ENCODE measurements at places on chromosomes 12 and 14. TPM values are rescaled to one million over a fixed set of nuclear protein-coding genes. Genes with fewer than 3 reads are reported as not detected.
A peak's percentile ranks its signal among the peaks of the same experiment; 100 is the strongest.

- DNase-seq: no peak
Observed at GRCh38 chr12:124784871-124785572, 78.6 kb downstream of the SCARB1 start.

DNA sequence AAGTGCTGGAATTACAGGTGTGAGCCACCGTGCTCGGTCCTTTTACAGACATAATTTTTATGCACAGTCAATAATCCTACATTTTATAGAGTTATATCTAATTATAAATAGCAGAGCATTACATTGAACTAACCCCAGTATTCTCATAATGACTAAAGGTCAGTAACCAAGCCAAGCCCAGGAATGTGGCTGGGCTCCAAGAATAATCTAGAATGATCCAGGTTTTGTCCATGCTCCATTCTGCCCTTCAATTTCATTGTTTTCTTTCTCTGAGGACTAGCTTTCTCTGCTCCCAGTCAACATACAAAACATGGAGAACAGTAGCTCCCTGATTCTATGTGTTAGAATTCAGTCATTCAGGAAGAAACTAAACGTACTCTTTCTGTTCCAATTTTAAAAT, 92.1 kb upstream of the KRR1 start:
- DNase-seq: no peak

GRCh38 chr12:89041078-89041477, 311.2 kb downstream of the DUSP6 start:
- DNase-seq: no peak

- no peak for DNase-seq
Observed at GRCh38 chr12:130245251-130245650, 83.0 kb downstream of the FZD10 start.

Gene ALDH2
- 132 TPM for total RNA-seq

- no peak for DNase-seq
Observed at GRCh38 chr12:43113135-43113534, 438.9 kb downstream of the ADAMTS20 start.

DNA sequence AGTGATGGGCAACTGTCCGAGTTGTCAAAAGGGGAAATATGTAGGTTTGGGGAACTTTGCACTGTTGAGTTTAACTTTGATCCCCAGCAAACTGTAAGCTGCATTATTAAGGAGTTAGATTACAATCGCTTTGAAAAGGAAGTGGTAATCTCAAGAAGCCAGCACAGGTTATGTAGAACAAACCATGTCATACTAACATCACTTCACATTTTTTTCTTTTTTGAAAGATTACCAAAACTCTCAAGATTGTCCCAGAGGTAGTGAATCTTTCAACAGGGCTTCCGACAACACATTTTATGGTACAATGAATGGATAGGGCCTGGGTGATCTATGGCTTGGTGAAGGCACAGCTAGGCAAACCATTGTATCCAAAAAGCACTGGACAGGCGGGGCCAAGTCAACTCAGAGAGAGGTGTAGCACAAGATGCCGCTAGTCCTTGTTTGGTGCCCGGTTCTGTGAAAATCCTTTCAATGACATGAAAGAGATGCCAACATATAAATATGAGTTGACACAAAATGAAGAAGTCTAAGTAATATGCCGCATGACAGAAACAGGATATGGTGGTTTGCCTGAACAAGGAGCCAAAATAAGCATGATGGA, 24.3 kb upstream of the PARP11 start:
- no peak for DNase-seq

Gene RILPL2
- total RNA-seq: 5.0 TPM

GRCh38 chr12:77720258-77720657, 110.4 kb upstream of the NAV3 start:
- no peak for DNase-seq

Gene RGS6
- total RNA-seq: 1.6 TPM

Gene ACOT4
- 2.2 TPM for total RNA-seq

Gene RPS26
- total RNA-seq: 2,781 TPM

GRCh38 chr12:53425515-53426150, 2.0 kb downstream of the AMHR2 start:
- no peak for DNase-seq

Gene RAD51AP1
- 2.5 TPM for total RNA-seq

DNA sequence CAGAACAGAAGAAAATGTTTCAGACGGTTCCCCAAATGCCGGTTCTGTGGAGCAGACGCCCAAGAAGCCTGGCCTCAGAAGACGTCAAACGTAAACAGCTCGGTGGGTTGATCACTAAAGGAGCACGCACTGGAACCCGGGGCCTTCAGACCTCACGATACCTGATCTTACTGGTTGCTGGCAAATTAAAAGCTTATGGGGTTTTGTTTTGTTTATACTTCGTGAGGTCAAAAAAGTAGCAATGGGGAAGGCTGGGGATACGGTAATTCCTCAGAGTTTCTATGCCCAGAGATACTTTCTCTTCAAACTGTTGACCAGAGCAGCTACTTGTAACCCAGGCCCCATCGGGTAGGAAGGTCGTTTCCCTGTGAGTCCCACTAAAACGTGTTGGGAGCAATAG, 1.7 kb downstream of the CDKN1B start:
- DNase-seq: no peak

DNA sequence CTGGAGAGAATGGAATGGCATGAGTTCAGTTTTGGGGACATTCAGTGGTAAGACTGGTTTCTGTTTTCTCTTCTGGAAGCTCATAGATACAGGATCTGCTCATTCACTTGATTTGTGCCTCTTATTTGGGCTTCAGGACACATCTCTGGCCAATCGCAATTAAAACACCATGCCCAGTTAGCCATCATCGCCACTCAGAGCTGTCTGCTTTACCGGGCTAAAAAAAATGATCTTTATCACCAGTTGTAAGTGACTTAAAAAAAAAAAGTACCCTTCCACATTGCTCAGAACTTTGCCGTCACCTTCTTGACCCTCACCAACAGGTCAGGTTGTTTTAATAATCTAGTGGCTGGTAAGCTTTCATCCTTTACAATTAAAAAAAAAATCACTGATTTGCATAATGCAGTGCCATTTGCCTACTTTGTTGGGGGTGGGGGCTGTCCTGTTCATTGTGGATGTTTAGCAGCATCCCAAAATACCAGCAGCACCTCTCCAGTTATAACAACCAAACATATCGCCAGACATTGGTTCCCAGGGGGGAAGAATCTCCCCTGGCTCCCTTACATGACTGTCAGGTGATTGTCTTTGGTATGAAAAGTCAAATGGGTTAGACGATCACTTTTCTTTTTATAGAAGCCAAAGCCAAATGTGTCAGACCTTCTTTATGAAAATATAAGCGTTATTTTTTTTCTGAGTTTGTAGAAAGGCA, 150.1 kb downstream of the PRKCH start:
- no peak for DNase-seq

Gene ACRBP
- 3.9 TPM for total RNA-seq

DNA sequence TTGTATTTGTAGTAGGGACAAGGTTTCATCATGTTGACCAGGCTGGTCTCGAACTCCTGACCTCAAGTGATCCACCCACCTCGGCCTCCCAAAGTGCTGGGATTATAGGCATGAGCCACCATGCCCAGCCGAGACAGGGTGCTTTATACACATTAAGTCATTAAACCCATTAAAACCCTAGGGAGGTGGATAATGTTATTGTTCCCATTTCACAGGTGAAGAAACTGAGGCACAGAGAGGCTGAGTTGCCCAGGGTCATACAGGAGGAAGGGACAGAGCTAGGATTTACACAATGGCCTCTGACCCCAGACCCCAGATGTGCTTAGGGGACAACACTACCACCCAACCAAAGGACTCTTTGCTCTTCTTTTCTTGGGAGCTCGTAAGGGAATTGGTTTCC, 51.0 kb upstream of the RIN3 start:
- DNase-seq: peak; percentile 20

- no peak for DNase-seq
Observed at GRCh38 chr12:68977909-68978610, 45.1 kb upstream of the CPM start.

- no peak for DNase-seq
Observed at GRCh38 chr12:54983536-54984101, 943 bp downstream of the TESPA1 start.

GRCh38 chr12:89179983-89180382, 172.3 kb downstream of the DUSP6 start:
- peak; percentile 82 for DNase-seq

DNA sequence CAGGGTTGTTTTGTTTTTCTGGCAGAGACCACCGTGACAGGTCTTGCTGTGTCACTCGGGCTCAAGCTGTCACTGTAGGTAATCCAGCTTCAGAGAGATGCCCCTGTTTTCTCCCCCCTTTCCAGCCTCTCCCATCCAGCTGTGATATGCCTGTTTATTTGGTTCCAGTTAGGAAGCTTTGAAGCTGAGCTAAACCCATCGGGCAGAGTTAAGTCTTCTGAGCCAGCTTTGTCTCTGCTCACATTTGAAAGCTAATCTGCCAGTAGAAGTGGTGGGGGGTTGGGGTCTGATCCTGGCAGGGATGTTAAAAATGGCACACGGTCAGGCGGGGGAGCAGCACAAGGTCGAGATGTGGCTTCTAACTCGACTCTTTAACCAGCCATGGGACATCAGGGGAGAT, 130.0 kb downstream of the TSPAN9 start:
- no peak for DNase-seq

Gene HCFC2
- 42.4 TPM for total RNA-seq

Gene MIP
- total RNA-seq: not detected

DNA sequence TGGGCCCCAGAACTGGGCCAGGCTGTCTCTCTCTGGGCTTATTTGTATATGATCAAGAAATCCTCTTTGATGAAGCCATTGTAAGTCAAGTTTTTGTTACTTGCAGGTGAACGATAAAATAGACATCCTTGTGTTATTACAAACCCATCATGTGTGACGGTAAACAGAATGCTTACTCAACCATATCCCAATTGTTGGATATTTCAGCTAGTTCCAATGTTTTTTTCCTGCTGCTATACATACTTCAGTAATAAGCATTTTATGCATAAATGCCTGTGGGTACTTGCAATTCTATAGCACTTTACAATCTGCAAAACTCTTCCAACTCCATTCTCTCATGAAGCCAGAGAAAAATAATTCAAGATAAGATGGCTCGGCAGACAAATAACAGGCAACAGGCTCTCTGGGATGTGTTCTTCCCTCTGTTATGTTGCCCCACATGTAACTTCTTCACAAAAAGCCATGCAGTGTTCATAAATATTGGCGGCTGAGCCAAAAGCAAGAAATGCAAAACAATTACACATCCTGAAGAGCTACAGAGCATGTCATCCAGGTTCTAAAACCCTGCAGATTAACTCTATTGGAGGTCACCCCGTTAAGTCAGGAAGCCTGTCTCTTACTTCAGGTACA, 69.5 kb downstream of the CLMN start:
- no peak for DNase-seq

Gene COL2A1
- not detected for total RNA-seq

GRCh38 chr12:75427491-75427890, 36.6 kb downstream of the GLIPR1L2 start:
- DNase-seq: no peak

DNA sequence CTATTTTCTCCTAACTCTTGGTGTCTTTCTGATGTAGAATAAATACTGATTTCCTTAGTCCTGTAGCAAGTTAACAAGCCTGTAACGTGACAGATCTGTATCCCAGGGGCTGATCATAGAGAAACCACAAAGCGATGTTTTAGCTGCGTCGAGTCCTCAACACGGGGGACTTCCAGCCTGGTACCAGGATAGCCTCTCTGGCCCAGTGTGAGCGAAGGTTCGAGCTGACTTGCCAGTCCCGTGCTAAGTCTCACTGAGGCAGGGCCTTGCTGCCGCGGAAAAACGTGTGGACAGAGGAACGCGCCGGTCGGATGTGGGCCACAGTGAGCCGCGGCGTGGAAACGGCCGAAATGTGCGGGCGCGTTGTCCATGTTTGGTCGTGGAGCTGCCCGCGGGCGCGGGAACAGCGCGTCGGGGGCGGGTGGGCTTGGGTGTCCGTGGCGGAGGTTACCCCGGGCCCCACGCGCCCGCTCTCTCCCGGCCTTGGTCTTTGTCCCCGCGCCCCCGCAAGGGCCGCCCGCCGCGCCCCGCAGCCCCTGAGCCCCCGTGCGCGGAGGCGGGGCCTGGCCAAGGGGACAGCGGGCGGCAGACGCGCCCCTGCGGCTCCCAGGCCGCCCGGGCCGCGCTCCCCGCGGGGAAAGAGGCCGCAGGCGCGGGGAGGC, 531 bp upstream of the EML1 start:
- peak; percentile 82 for DNase-seq

DNA sequence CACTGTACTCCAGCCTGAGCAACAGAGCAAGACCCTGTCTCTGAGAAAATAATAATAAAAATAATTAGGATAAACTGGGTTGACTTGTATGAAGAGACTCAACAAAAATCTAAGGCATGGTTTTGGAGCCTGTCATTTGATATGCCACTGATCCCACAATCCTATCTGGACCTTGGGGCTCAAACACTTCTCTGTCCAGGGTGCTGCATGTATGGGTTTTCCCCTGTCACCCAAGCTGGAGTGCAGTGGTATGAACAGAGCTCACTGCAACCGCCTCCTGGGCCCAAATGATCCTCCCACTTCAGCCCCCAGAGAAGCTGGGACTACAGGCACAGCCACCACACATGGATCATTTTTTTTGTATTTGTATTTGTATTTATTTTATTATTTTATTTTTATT, 5.3 kb upstream of the VSIG10 start:
- no peak for DNase-seq

Gene KERA
- not detected for total RNA-seq

Gene TAS2R50
- total RNA-seq: 4.6 TPM

Gene NPFF
- not detected for total RNA-seq

Gene SERPINA10
- total RNA-seq: not detected

DNA sequence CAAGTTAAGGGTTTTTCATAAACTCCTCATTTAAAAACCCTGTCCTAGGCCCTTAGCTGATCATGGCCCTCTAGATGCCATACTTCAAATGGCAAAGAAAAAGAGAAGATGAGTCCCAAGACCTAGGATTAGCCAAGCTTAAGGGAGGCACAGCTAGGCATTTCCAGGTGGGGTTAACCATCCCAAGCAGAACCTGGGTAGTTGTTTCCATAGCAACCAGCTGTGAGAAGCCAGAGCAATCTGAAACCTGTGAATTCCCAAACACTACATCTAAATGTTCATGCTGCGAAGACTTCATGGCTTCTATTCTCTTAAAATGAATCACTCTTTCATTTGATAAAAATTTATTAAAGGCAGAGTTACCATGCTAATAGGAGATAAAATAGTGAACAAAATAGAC, 372.9 kb downstream of the C12orf50 start:
- no peak for DNase-seq
